ENCODE measurements at places on chromosomes 7 and 10.
A peak's percentile ranks its signal among the peaks of the same experiment; 100 is the strongest.

DNA sequence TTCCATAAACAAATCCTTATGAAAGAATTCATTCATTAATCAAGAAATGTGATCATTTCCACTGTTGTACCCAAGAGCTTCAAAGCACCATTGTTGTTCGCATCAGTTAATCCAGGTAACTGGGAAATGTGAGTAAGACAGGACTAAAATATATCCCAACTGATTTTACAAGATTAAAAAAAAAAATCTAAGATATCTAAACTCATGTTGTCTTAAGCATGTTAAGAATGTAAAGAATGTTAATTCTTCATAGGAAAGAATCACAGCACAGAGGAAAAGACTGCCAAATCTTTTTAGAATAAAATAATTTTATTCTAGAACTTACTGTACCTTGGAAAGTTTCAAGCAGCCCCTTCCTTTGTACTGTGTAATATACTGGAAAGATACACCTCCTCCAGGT lies 16.4 kb downstream of the FZD1 start:
- DNase-seq = no peak

- no peak for DNase-seq
Observed at GRCh38 chr7:48427671-48428070, 256.4 kb downstream of the ABCA13 start.

DNA sequence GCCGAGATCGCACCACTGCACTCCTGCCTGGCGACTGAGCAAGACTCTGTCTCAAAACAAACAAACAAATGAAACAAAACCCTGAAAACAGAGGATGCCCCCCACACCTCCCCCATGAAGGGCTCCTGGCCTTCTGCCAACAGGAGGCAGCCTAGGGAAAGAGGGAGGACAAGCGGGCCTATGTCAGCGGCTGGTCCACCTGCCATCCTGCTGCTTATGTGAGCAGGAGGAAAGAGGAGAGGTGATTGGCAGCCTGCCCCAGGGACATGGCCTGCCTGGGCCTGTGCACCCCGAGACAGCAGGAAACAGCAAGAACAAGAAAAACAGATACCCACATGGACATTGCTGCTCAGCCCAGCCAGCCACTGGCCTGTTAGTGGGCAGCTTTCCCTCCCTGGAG lies 9.1 kb upstream of the ZNF316 start:
- no peak for DNase-seq

GRCh38 chr10:86918022-86918471 lies 39.4 kb downstream of the MMRN2 start:
- DNase-seq = no peak

DNA sequence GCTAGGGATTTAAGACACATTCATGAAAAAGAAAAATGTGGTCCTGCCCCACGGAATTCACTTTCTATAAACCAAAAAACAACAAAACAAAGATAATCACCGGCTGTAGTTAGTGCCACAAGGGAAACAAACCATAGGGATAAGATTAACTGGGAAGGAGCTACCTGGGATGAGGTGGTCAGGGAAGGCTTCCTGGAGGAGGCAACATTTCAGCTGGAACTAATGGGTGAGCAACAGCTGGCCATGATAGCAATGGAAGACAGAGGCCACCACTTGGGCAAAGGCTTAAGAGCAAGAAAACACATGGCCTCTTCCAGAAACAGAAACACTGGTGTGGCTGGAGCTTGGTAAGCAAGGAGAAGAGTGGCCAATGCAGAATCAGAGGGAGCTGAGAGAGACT lies 38.4 kb upstream of the ENO4 start:
- no peak for DNase-seq

GRCh38 chr7:155644971-155645509 lies 579 bp downstream of the RBM33 start:
- peak; percentile 14 for DNase-seq

DNA sequence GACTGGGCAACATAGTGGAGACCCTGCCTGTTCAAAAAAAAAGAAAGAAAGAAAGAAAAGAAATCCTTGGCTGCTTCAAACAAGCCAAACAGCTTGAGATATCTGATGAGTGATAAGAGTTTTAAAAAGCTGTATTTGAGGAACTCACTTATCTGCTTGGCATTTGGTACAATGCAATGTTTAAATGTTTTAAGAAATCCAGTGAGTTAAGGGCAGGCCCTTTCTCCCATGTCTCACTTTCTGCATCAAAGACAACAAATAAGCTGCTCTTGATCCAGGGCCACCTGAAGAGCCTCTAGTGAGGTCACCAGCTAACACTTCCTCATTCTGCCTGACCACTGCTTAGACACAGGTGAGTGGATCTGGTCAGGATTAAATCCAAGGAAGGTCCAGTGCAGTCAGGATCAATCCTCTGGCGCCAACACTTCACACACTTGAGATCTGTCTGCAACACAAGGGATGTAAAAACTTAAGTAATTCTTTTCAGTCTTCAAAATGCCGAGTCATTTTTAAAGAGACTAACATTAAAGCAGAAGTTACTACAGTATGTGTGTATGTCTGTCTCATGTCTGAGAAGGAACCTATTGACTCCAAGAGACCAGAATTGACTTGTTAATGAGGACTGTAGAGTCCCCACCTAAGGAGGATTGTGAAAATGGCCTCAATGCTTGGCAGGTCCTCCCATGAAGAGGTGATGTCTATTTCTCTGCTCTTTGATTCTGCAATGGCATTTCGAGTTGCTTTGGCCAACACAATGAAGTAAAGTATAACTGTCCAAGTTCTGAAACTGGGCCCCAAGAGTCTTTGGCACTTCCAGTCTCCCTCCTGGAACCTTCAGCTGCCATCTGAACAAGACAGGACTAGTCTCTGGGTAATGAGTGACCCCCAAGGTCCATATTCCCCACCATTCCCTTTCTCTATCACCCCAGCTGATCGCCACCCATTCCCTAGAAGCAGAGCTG lies 43.1 kb downstream of the CREB3L2 start:
- DNase-seq = no peak

DNA sequence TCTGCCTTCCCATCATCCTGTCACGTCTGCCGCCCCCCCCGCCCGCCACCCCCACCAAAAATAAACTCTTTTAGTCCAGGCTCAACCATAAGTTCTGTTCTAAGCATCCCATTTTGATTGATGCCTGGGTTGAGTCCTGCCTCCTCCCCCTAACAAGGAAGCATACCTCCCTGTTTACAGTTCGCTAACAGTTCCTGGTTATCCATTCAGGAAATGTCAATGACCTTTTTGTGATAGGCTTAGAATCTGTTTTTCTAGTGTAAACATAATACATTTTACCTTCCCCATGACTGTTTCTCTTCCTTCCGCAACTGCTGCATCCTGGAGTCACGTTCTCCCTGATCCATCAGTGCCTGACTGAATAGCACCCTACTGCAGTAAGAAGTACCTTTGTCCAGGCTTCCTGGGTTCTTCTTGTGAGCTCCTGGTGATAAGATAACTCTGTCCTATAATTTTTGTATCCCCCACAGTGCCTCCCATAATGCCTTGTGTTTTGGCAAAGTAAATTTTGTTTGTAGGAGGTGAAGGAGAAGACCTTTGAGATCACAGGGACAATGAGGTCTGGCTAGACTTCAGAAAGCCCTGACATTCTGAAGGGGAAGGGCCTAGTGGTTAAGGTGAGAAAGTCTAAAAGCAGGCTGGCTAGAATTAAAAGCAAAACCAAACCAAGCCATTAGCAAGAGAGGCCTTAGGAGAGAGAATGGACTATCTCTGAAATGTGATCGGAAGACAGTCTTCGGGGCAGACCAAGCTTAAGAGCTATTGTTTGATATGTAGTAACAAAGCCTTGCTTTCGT lies 7.3 kb downstream of the AGFG2 start:
- DNase-seq = no peak

DNA sequence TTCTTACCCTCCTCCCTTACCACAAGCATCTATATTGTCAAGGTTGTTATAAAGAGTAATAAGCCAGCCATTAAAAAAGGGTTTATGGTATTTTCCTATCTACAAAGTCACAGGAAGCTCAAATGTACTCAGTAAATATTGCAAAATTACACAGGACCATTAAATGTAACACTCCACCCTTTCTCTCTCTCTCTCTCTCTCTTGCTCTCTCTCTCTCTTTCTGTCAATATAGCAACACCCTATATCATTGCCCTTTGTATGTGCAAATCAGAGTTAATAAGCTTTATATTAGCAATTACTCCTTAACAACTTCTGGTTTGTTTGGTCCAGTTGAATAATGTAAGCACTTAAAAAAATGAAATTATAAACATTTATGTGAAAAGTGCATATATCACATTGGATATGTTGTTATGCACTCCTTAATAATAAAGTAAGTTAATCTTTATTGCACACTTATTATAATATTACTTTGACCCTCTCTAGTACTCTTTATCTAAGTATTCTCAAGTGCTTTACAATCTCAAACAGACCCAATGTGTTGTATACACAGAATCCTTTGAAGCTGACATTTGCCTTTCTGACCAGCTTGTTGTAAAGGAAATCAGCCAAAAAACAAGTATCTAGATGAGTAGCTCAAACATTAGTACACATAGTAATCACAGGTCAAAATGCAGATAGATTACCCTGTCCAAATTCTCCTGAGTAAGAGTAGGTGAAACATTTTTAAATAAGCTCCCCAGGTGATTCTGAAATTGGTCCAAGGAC lies 93.2 kb downstream of the CFTR start:
- DNase-seq = no peak

- DNase-seq = no peak
Observed at GRCh38 chr10:32446536-32447406, 831 bp downstream of the CCDC7 start.

DNA sequence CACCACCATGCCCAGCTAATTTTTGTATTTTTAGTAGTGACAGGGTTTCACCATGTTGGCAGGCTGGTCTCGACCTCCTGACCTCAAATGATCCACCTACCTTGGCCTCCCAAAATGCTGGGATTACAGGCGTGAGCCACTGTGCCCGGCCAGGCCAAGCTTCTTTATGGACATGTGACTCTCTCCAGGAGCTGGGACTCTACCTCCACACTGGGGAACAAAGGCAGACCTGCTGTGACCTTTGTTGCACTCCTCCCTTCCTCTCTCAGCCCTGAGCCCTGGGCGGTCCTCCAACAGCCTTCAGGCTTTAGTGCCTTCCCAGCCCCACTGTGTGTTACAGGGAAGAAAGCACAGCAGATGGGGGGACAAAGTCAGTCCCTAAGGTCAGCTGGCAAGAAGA lies 55.0 kb upstream of the DUSP5 start:
- no peak for DNase-seq

DNA sequence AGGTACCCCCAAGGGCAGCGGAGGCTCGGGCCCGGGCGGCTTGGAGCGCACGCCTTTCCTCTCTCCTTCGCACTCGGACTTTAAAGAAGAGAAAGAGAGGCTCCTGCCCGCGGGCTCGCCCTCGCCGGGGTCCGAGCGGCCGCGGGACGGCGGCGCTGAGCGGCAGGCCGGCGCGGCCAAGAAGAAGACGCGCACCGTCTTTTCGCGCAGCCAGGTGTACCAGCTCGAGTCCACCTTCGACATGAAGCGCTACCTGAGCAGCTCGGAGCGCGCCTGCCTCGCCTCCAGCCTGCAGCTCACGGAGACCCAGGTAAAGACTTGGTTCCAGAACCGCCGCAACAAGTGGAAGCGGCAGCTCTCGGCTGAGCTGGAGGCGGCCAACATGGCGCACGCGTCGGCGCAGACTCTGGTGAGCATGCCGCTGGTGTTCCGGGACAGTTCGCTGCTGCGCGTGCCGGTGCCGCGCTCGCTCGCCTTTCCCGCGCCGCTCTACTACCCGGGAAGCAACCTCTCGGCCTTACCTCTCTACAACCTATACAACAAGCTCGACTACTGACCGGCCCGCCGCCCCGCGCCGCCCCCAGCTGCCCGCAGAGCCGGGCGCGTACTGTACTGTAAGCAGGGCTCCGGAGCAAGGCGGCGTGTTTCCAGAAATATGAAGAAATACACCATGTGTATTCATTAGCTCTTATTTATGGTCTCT lies 1.8 kb downstream of the HMX2 start:
- no peak for DNase-seq

GRCh38 chr7:128361411-128362379 lies at the start of gene PRRT4:
TSS of gene PRRT4 (minus strand) at chr7:128361690.
- no peak for DNase-seq

DNA sequence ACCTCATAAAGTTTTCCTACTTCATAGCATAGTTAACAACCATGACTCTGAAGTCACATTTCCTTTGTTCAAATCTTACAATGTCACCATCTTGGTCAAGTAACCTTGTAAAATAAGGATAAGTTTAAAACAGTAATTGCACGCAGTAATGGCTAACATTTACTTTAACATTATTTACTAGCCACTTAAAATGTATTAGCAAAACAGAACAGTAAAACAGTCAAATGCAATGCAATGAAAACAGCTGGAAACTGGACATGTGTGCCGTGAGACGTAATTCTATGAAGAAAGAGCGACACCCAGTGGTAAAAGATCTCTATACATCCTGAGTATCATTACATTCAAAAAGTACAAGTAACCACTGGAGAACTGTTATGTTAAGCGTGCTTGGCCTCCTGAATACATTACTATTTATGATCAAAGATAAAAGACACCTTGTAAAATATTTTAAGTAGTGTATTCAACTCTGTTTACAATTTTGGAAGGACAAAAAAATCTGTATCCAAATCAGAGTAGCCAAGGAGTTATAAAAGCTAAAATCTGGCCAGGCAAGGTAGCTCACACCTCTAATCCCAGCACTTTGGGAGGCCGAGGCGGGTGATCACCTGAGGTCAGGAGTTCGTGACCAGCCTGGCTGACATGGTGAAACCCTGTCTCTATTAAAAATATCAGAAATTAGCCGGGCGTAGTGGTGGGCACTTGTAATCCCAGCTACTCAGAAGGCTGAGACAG lies 27.2 kb downstream of the ATE1 start:
- no peak for DNase-seq

- no peak for DNase-seq
Observed at GRCh38 chr10:29022513-29022912, 266.4 kb upstream of the LYZL1 start.

DNA sequence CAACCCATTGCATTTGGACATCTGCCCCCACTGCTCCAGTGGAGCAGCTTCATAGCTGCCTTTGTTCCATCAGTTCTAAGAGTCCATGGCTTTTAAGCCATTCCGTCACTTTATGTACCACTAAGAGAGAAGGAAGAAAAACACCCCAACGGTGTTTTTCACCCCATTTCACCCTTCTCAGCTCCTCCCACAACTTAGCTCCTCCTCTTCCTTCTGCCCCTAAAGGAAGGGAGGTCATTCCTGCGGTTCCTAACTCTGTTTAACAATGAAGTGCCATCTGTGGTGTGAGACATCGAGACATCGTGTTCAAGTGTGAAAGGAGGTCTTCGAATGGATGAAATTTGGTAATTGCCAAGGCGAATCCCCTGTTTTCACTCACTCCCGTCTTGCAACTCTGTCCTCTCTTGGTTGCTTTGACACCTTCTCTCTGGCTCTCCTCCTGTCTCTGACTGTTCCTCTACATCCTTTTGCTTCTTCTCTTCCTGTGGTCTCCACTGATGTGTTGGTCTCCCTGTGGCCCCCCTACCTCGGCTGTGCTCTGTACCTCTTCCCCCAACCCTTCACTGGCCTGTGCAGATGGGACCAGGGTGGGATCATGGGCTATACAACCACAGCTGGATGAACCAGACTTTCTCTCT lies 23.0 kb downstream of the SMKR1 start:
- DNase-seq = no peak

All from stimulated activated CD8-positive, alpha-beta memory T cell treated with anti-CD3 and anti-CD28 coated beads, Interleukin-2, amount 100 ng/mL, for 48 hours (primary cell).